ENCODE measurements at places on chromosomes 7 and 10. TPM values are rescaled to one million over a fixed set of nuclear protein-coding genes. Genes with fewer than 3 reads are reported as not detected.

ZNF485 gene
- 3.8 TPM for total RNA-seq

FXYD4 gene
- not detected for total RNA-seq

CLCN1 gene
- total RNA-seq = 0.20 TPM

LIPM gene
- total RNA-seq = 17.1 TPM

STAG3 gene
- 0.89 TPM for total RNA-seq

AGR3 gene
- not detected for total RNA-seq

ANKIB1 gene
- total RNA-seq = 38.7 TPM

FBXO24 gene
- total RNA-seq = 0.20 TPM

UNCX gene
- total RNA-seq = not detected

DNAJC30 gene
- total RNA-seq = 3.4 TPM

EVX1 gene
- not detected for total RNA-seq

KCND2 gene
- 0.79 TPM for total RNA-seq

HHEX gene
- 3.9 TPM for total RNA-seq

EGFR gene
- 45.7 TPM for total RNA-seq

IFIT2 gene
- total RNA-seq = 8.6 TPM

TAS2R41 gene
- not detected for total RNA-seq

All from skin of body (tissue), 3 donors.